ENCODE measurements at places on chromosomes 12 and 14. TPM values are rescaled to one million over a fixed set of nuclear protein-coding genes. Genes with fewer than 3 reads are reported as not detected.

LBHD2 gene
- not detected for total RNA-seq

FLRT2 gene
- 3.0 TPM for total RNA-seq

PIWIL1 gene
- total RNA-seq: not detected

GLIPR1L1 gene
- total RNA-seq: not detected

NINJ2 gene
- total RNA-seq: 0.69 TPM

SLC6A15 gene
- total RNA-seq: 4.5 TPM

SLC7A7 gene
- 20.6 TPM for total RNA-seq

HCAR1 gene
- total RNA-seq: 0.03 TPM

TMCC3 gene
- 1.6 TPM for total RNA-seq

PLEKHH1 gene
- total RNA-seq: 3.2 TPM

TEX52 gene
- total RNA-seq: not detected

REM2 gene
- 0.43 TPM for total RNA-seq

KRT79 gene
- total RNA-seq: not detected

RNU4-1 gene
- total RNA-seq: 86.0 TPM

CFAP251 gene
- 0.95 TPM for total RNA-seq

ORAI1 gene
- total RNA-seq: 35.6 TPM

ALDH6A1 gene
- 2.4 TPM for total RNA-seq

TSFM gene
- 77.1 TPM for total RNA-seq

SLC38A4 gene
- total RNA-seq: 0.22 TPM

PRH1 gene
- 3.0 TPM for total RNA-seq

CLEC1B gene
- total RNA-seq: not detected

ACTR10 gene
- total RNA-seq: 43.0 TPM

GARIN6 gene
- total RNA-seq: not detected

Data from A549 treated with Hydrocortisone at 1 μM for 4 hours (cell line).